ENCODE measurements at places on chromosomes 16 and 17.

GRCh38 chr16:65888201-65888600, 478.3 kb upstream of the CDH5 start:
- no peak for DNase-seq

- DNase-seq, result no peak
These were observed 75.8 kb downstream of the AXIN2 start for GRCh38 chr17:65485388-65486299.

DNA sequence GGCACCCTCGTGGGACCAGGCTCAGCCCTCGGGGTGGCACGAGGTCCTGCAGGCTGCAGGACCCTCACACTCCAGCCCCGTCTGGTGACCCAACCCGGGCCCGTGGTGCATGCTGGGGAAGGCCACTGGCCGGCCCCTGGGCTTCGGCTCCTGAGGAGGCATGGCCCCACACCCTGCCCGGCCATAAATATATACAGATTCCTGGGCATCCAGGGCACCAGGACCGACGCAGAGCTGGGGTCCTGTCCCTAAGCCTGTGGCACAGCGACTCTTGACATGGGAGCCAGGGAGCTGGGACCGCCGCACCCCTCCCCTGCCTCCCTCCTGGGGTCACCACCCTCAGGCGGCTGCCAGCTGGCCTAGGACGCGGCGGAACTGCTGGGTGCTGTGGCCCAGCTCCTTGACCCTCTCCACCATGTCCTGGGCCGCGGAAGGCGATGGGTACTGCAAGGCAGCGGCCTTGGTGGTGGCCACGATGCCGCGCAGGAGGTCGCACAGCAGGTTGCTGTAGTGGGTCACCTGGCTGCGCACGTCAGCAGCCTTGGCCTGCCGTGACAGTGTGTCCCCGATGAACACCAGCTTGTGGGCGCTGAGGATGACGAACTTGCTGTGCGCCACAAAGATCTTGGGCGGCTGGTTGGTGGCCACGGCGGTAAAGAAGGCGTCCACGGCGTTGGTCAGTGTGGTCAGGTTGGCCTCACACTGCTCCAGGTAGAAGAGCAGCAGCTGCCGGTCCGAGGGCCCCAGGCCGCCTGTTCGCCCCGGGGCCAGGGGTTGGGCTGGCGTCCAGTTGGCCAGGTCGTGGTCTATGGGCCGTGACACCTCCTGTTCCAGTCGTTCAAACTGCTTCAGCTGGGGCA, 10.6 kb downstream of the CTRB1 start:
- DNase-seq, result no peak

GRCh38 chr17:77579682-77580081, 378.8 kb upstream of the TNRC6C start:
- DNase-seq, result no peak

DNA sequence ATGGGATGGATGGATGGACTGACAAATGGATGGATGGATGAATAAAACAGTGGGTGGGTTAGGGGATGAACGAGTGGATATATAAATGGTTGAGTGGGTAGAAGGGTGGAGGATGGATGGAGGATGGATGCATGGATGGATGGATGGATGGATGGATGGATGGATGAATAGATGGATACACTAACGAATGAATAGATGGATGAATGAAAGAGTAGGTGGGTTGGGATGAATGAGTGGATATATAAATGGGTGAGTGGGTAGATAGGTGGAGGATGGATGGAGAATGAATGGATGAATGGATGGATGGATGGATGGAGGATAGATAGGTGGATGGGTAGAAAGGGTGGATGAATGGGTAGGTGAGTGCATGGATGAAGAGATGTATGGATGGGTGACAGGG, 62.1 kb downstream of the CDYL2 start:
- DNase-seq, result no peak
